Epithelial cell of prostate (primary cell): ENCODE measurements at places on chromosomes 1 and 21.
A peak's percentile ranks its signal among the peaks of the same experiment; 100 is the strongest.

- peak; percentile 27 for DNase-seq
Measured at GRCh38 chr1:107750364-107750959, 214.5 kb downstream of the VAV3 start.

DNA sequence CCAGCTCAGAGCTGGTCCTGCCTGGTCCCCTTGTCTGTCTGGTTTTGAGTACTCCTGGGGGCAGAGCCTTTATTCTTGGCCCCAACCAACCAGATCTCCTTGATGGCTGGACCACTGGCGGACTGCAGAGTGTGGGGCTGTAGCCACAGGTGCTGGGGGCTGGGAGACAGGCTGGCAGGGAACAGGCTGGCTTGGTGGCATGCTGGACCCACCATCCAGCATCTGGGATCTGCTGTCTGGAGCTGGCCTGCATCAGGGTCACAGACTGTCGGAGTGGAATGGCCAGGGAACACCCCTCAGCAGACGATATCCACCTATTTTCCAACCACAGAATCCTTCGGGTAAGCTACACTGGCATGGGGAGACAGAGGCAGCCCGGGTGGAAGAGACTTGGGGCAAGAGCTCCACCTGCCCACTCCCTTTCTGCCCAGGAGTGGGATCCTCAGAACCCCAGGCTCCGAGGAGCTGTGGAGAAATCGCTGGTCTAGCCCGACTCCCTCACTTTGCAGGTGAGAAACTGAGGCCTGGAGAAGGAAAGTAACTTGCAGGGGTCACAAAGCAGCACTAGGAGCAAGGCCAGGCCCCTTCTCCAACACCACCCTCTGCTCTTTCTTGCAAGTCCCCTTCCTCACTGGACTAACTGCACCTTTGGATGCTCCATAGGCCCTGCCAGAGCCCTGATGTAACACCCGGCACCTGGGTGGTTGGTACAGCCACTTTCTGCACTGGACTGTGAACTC is 40.6 kb downstream of the TNNT2 start:
- no peak for DNase-seq

DNA sequence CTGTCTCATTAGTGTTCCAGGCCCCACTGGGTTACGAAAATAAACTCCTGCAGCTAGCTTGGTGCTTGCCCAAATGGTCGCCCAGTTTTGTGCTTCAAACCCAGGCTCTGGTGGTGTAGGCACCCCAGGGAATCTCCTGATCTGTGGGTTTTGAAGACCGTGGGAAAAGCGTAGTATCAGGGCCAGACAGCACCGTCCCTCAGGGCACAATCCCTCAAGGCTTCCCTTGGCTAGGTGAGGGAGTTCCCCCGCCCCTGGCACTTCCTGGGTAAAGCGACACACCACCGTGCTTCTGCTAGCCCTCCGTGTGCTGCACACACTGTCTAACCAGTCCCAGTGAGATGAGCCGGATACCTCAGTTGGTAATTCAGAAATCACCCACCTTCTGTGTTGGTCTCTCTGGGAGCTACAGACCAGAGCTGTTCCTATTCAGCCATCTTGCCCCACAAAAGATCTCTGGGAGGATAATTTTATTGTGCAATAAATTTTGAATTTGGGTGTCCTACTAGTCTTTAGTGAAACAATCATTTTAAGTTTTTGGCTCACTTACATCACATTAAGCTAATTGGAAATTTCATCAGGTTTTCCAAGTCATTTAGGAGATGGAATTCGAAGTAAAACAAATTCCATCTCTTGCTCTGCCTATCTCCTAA is 9.4 kb upstream of the SLC25A24 start:
- no peak for DNase-seq

DNA sequence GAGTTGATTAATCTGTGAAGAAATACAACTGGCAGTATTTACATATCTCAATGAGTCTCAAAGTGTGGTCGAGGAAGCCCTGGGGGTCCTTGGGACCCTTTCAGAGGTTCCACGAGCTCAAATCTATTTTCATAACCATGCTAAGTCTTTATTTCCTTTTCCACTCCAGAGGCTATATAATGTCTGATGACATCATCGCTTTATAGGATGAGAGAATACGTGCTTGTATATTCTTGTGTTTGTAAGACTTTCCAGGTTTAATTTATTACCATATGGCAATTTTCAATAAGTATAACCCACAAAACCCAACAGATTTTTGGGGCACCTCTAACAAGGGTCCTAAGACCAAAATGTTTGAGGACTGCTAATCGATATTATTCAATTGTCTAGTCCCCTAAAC is 1.4 kb upstream of the SLC19A2 start:
- DNase-seq, result no peak

GRCh38 chr21:44854391-44854663 is 19.2 kb downstream of the PTTG1IP start:
- no peak for DNase-seq

DNA sequence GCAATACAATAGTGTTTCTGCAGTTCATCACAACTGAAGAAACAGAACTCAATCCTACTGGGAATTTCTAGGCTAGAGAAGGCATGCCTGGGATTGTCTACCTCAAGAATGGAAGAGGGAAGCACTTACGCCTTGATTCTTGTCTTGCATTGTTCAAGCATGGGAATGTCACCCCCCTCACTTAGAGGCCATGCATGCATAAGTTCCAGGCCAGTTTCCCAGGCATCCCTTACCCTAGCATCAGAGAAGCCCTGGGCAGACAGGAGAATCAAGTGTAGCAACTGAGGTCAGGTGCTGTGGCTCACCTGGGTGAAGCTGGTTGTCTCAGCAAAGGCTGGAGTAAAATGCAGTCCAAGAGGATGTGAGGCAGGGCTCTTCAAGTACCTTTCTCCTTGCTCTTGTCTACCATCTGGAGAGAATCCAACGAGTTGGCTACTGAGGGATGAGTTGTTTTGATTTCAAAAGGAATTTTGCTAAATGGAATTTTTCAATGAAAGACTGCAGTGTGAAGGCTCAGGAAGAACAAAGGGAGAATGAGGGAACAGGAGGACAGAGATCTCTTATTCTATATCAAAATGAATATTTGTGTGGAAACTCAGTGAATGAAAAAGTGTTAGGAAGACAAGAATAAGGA is 174.3 kb downstream of the NEK7 start:
- no peak for DNase-seq

DNA sequence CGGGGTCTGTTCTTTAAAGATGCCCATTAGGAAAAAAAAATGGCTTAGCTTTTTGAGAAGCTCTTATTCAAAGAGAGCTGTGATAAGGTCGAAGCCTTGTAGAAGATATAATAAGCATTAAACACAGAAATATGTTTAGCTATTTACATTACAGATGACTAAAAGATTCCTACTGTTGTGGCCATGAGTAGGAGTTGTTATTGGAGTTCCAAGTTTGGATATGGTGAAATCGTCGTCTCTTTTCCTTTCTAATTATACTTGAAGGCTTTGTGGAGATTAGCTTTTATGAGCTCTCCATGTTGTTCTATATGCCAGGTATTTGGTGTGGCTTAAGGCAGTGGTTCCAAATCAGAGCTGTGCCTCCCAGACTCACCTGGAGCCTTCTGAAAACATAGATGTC is 79.9 kb upstream of the LAMC2 start:
- DNase-seq, result no peak

- DNase-seq, result no peak
Measured at GRCh38 chr21:44758141-44758561, 43.5 kb downstream of the UBE2G2 start.

DNA sequence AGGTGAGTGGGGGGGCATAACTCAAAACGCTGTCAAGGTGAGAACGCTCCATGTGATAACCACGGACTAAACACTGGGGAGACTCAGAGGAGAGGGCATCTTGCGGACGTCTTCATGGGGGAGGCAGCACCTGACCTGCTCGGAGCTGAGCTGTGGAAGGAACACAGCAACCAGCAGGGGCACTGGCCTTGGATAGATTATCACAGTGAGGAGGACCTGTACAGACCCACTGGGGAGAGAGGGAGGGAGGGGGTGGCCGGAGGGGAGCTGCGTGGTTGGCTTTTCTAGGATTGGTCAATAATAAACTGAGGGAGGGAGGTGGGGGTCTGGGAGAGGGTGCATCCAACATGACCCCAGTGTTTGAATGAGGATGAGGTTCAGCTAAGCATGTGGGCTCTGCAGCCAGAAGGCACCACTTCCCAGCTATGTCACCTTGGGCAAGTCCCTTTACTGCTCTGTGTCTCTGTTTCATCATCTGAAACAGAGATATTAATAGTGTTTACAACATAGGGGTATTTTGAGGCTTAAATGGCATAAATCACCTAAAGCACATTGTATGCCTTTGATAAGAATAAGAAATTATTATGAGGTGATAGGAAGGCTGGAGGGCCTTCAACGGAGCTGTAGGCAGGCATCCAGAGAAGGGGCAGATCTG is 123.3 kb downstream of the GRIK3 start:
- no peak for DNase-seq

GRCh38 chr21:43208561-43209332 is 39.9 kb downstream of the CRYAA start:
- no peak for DNase-seq

- no peak for DNase-seq
Measured at GRCh38 chr1:55195521-55196233, 19.5 kb downstream of the USP24 start.

DNA sequence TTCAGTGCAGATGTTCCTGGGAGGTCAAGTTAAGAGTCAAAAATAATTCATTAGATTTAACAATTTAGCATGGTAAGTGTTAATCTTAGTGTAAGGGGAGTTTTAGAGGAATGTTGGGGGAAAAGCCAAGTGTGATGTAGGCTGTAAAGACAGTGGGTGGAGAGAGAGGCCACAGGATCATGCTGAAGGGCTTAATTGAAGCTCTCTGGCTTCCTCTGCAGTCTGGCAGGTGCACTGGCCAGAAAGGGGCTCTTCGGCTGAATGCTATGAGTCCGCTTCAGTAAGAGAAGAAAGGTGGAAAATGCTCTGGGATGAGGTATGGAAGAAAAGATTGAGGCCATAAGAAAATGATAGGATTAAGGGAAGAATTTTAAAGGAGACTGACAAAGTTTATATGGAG is 3.0 kb downstream of the BRDT start:
- DNase-seq, result no peak

DNA sequence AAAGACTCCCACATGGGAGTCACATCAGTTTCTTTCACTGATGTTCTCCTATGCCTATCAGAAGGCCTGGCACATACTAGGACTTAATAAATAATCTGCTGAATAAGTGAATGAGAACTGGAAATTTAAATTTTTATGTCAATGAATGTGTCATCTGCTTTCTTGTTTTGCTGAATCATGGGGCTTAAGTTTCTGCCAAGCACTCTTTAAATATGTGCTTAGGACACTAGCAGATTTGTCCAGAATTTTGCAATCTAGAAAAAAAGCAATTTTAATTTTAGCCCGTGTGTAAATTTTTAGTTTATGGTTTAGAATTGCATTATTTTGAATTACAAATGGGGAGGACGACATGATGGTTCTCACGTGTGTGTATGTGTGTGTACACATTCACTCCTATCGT is 803.1 kb downstream of the USP25 start:
- no peak for DNase-seq

DNA sequence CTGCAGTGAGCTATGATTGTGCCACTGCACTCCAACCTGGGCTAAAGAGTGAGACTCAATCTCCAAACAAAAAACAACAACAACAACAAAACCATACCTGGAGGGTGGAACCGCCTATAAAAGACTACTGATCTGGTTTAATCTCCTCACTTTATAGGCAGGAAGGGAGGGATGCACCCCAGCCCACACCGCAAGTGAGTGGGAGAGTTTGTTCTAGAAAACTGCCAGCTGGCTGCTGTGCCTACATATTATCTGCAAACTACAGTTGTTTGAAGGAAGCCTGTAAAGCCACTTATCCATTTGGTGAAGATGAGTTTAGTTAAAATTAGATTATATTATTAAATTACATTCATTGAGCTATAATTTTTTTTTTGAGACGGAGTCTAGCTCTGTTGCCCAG is 9.1 kb upstream of the SRSF10 start:
- no peak for DNase-seq

DNA sequence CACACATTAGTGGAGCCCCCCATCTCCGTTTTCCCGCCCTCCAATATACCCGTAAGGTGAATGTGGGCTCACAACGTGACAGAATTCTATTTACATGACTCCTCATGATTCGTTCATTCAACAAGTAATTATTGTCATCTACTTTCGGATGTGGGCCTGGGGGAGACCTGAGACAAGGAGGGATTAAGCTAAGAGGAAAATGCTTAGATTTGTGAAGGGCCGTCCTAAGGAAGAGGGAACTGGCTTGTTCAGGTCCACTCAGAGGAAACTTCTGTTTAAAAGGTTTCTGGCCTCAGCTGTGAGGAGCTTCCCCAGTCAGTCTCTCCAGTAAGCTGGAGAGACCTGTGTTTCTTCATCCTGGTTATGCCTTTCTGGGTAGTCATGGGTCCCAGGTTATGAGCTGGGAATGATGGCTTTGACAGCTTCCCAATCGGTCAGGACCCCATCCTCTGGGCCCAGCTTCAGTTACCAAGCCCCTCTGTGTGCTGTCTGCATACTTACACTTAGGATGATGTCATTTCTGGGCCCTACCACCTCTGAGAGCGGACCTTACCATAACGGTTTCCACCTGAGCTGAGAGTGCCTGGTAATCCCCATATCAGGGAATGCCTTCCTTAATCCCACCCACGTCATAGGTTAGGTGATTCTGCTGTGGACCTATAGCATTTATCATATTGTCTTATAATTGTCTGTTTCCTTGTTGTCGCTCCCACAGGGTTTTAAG is 687 bp upstream of the ERI3 start:
- DNase-seq, result no peak

DNA sequence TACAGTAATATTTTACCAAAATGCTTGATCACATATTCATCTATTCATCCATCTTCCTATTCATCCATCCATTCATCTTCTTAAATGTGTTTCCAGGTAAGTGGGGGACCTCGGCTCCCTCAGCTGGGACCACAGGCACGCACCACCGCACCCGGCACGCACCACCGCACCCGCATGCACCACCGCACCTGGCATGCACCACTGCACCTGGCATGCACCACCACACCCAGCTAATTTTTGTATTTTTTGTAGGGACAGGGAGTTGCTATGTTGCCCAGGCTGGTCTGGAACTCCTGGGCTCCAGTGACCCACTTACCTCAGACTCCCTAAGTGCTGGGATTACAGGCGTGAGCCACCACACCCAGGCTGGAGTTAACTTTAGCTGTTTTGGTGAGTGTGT is 21.2 kb downstream of the ACTRT2 start:
- no peak for DNase-seq

- DNase-seq, result no peak
Measured at GRCh38 chr1:165052936-165053335, 303.6 kb downstream of the LMX1A start.

GRCh38 chr1:181931873-181932272 is 129.6 kb downstream of the ZNF648 start:
- no peak for DNase-seq

GRCh38 chr1:117388328-117388727 is 21.1 kb downstream of the MAN1A2 start:
- DNase-seq, result no peak
